SK-MEL-5 (cell line): ENCODE measurements at places on chromosomes 2 and 18.

DNA sequence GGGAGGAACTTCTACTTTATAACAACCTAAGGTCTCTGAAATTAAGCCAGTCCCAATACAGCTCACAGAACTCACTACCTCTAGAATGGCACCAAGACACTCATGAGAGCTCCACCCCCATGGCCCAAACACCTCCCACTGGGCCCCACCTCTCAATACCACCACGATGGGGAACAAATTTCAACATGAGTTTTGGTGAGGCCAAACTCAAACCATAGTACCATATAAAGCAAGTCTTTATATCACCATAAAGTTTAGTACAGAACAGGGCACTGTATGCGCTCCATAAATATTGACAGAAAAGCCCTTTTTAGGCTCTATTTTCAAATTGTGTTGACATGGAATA lies 3.3 kb downstream of the AFG3L2 start:
- no peak for DNase-seq

DNA sequence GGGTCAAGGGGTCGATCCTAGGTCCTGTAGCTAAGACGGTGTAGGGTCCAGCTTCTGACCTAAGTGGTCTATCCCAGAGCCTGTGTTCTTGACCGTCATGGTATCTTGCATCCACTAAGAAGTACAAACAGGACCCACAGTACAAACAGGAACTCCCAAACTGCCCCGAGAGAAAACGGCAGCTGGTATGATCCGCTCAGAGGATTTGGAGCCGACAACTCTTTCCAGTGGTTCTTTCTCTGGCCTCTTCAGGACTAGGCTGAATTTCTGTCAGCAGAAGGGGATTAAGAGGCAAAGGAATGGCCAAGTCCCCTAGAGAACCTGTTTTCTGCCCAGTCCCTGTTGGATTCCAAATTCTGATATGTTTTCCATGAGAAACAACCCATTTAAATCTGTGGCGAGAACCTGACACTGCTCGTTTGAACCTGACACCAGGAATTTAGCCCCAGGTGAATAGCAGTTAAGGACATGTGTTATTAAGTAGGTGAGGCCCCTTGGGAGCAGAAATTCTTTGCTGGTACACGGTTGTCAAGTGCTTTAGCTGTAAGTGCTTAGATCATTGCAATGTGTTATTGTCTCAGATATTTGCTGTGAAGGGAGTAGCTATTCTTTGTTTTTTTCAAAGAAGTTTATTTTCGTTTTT lies 50.5 kb upstream of the TXNDC2 start:
- DNase-seq, result no peak

DNA sequence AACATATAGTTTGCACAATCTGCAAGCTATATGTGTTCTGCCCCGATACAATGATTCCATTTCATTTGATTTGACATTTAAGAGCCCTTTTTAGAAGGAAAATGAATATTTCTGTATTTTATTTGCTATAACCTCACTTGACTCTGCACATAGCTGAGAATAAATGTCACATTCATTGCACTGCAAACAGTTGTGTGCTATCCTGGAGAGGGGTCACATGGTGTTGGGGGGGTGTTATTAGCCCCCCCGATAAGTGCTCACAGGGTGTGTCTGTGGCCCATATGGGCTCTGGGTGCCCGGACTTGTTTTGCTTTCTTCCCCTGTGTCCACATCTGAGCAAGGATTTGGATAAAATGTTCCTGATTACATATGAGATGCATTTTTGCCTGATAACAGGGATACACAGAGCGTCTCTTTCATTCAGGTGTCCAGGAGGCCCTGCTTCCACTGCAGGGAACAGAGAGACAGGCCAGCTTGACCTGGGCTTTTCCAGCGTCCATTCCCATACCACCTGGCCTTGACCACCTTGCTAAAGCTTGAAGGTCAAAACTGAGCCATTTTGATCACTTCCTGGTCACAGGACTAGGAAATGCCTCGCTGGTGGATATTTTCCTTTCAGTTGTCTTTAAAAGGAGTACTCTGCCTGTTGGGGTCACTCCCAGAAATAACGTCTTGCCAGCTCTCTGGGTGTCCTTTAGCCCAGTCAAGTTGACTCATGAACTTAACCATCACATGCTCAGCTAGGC lies 38.4 kb upstream of the ID2 start:
- no peak for DNase-seq

DNA sequence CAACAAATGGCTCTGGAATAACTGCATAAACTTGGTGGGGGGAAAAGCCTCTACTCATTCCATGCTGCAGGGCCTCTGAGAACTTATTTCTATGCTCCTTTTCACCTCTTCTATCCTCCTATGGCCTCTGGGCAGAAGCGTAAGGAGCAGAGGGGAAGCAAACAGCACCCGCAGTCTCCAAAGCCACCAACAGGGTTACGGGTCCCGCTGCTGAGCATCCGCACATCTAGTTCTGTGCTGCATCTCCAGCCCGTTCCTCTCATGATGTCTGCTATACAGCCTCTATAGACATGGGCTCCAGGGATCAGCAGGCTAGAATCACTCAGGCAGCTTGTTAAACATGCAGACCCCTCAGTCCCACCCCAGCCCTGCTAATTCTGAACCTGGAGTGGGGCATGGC lies 25.9 kb downstream of the PSTPIP2 start:
- no peak for DNase-seq

GRCh38 chr2:138500592-138501424 lies 762 bp upstream of the SPOPL start:
- no peak for DNase-seq

GRCh38 chr18:78558948-78559347 lies 420.7 kb upstream of the SALL3 start:
- no peak for DNase-seq

DNA sequence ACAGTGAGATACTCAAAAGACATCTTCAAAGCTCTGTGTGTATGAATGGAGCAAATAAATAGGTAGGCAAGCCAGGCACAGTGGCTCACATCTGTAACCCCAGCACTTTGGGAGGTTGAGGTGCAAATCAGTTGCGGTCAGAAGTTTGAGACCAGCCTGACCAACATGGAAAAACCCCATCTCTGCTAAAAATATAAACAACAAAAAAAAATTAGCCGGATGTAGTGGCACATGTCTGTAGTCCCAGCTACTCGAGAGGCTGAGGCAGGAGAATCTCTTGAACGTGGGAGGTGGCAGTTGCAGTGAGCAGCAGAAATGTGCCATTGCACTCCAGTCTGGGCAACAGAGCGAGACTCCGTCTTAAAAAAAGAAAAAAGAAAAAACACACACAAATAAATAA lies 945.1 kb upstream of the PIK3C3 start:
- DNase-seq, result no peak

- DNase-seq, result peak; percentile 89
Measured at GRCh38 chr2:69544951-69545350, 98.6 kb downstream of the AAK1 start.

- DNase-seq, result no peak
Measured at GRCh38 chr2:174815526-174815925, 51.3 kb upstream of the CHRNA1 start.

DNA sequence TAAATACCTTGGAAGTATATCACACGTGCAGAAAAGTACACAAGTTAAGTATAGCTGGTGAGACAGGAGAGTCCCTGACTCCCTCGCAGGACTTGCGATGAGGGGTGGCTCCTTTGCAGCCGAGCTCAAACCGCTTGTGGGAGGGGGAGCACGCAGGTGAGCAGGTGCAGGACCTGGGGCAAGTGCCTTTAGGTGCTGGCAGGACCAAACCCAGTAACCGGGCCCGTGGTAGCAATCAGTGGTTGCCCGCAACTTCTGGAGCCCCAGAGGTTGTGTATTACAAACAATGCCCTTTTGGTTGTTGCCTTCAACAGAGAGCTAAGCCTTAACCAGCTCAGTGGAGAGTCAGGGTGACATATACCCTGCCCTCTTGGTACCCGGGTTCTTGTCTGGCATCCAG lies 132.8 kb downstream of the PARD3B start:
- no peak for DNase-seq

- DNase-seq, result peak; percentile 78
Measured at GRCh38 chr2:173964565-173965371, 405 bp downstream of the SP3 start.

- peak; percentile 100 for DNase-seq
Measured at GRCh38 chr2:12169721-12170120, 423.3 kb downstream of the LPIN1 start.

- DNase-seq, result no peak
Measured at GRCh38 chr2:43424262-43425207, 171.3 kb downstream of the THADA start.

- DNase-seq, result peak; percentile 4
Measured at GRCh38 chr18:11909061-11909455, 941 bp upstream of the MPPE1 start.

- DNase-seq, result no peak
Measured at GRCh38 chr2:84247532-84247931, 211.5 kb downstream of the SUCLG1 start.

DNA sequence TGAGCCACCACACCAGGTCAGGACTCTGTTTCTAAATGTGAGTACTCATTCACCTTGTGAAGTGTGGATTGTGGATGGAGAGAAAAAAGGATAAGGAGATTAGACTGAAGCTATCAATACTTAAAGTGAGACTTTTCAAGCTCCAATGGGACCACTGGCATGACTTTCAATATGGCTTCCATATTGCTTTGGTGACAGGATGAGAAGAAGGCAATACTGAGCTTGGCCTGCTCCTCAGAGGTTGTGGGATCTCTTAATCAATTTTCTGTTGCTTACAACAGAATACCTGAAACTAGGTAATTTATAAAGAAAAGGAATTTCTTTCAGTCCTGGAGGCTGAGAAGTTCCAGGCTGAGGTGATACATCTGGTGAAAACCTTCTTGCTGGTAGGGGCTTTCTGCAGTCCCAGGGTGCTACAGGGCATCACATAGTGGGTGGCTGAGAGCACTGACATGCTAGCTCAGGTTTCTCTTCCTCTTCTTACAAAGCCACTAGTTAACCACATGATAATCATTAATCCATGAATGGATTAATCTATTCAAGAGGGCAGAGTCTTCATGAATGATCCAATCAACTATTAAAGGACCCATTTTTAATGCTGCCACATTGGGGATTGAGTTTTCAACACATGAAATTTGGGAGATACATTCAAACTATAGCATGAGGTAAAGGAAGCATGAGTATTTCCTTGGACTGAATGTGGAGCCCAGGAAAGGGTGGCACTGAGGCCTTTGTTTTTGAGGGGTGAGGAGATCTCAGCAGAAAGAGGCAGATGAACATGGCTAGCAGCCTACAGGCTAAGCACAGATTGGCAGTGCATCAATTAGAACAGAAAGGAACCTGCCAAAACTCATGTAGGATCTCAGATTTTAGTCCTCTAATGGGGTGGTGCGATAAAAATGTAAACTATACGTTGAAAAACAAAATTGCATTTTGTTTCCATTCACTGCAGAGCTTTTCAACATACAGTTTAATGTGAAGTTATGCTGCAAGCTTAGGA lies 274.5 kb downstream of the PIK3C3 start:
- no peak for DNase-seq

- peak; percentile 21 for DNase-seq
Measured at GRCh38 chr2:99403524-99403923, 66.3 kb downstream of the EIF5B start.

DNA sequence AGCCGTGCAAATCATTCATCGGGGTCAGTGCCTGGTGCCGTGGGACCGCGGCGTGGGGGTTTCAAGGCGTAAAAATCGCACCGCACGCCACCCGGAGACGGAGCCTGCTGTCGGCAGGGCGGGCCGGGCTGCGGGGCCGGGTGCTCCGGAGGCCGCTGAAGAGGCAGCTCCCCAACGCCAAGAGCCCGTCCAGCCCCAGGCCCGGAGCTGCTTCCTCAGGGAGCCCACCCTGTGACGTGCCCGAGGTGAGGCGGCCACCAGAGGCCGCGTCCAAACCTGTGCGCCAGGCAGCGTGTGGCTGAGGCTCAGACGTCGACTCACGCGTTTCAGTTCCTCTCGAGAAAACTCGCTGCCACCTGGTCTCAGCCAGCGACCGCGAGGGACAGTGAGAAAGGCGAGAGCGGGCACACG lies 98.1 kb downstream of the NFATC1 start:
- DNase-seq, result no peak

GRCh38 chr18:21803495-21803894 lies 62.9 kb downstream of the MIB1 start:
- peak; percentile 14 for DNase-seq

GRCh38 chr2:191265311-191266170 lies 20.3 kb downstream of the MYO1B start:
- no peak for DNase-seq

GRCh38 chr2:28263690-28264089 lies 129.0 kb upstream of the FOSL2 start:
- DNase-seq, result no peak

DNA sequence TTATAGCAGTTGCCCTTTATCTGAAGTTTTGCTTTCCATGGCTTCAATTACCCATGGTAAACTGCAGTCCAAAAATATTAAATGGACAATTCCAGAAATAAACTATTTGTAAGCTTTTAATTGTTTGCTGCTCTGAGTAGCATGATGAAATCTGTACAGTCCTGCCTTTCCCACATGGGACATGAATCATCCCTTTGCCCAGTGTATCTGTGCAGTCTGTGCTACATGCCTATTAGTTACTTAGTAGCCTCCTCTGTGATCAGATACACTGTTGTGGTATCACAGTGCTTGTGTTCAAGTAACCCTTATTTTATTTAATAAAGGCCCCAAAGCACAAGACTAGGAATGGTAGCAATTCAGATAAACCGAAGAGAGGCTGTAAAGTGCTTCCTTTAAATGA lies 810.6 kb upstream of the PIK3C3 start:
- peak; percentile 16 for DNase-seq

DNA sequence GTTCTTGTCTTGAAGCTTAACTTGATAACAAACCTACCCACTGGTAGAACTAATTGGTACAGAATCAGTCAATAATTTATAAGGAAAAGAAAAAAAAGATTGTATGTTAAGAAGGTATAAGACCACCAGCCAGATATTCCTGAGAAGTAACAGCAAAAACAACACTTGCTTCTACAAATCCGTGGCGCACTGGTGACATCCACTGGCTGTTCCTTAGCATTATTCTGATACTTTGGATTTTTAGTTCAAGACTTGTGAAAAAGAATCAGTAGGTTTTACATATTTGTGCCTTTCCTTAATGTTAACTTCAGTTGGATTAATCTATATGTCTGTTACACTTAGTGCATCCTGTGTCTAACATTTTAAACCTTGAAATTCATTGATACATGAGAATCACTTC lies 141.8 kb downstream of the GRB14 start:
- peak; percentile 64 for DNase-seq

- DNase-seq, result no peak
Measured at GRCh38 chr18:9325716-9326115, 8.9 kb upstream of the TWSG1 start.

DNA sequence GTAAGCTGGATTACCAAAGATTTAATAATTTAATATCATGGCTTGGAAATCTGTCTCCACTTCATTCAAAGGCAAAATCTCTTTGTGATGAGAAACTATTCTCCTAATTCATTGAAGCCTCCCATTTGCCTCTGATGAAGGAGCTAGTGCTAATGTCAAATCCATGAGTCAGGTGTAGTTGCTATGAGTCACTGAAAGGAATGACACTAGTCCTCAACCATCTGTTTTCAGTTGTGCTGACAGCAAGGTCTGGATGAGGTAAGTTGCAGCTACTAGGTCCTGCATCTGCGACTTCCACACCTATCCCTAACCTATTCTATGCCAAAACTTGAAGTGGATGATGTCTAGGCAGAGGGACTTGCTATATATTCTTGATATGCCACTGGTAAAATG lies 324.0 kb upstream of the UBE2E3 start:
- no peak for DNase-seq

GRCh38 chr2:134253804-134254203 lies at the start of gene MGAT5:
Gene MGAT5, plus strand, starts transcription at chr2:134254072. Its CDS starts 332 bp downstream, at chr2:134254404.
- DNase-seq, result no peak

- no peak for DNase-seq
Measured at GRCh38 chr2:95313296-95314131, 16.4 kb downstream of the KCNIP3 start.

- DNase-seq, result no peak
Measured at GRCh38 chr18:76335859-76336640, 159.0 kb downstream of the ZNF516 start.
